ENCODE measurements at places on chromosomes 2 and 18.

DNA sequence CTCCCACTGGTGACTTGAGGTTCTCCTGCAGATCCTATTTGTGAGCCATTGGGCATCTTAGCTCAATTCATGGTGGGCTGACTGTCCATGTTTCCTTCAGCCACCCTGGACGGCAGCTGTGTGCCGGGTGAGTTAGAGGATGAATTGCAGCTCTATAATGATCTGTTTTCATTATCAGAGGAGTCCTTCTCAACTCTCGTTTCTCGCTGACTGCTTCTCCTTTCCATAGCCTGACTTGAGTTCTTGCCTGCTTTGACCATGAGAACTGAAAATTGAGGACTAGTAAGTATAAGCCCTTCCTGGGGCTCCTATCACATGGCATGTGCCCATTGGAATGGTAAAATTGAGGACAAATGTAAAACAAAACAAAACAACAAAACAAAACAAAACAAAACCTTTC, 121.8 kb downstream of the CDC42EP3 start:
- no peak for DNase-seq

DNA sequence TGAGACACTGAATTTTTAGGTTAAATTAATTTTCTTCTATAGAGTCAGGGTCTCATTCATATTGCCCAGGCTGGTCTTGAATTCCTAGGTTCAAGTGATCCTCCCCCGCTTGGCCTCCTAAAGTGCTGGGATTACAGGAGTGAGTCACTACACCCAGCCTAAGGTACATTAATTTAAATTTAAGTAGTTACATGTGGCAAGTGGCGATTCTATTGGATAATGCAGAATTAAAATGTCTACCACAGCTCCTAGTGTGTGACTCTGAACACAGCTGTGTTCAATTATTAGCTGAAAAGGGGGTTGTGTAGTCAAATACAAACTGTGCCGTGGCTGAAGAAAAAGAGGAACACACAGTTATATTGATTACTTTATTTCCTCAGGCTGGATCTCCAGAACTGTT, 2.2 kb upstream of the CAD start:
- no peak for DNase-seq

GRCh38 chr2:160245614-160246155, 45.6 kb upstream of the ITGB6 start:
- no peak for DNase-seq

DNA sequence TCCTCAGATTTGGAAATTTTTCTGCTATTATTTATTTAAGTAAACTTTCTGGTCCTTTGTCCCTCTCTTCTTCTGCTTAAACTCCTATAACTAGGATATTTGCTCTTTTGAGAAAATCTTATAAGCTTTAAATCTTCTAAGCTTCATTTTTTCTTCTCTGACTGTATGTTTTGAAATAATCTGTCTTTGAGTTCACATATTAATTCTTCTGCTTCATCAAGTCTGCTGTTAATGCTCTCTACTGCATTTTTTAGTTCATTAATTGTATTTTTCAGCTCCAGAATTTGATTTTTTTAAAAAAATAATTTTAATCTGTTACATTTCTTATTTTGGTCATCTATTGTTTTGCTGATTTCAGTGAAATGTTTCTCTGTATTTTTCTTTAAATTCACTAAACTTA, 28.9 kb downstream of the ICA1L start:
- DNase-seq: no peak

DNA sequence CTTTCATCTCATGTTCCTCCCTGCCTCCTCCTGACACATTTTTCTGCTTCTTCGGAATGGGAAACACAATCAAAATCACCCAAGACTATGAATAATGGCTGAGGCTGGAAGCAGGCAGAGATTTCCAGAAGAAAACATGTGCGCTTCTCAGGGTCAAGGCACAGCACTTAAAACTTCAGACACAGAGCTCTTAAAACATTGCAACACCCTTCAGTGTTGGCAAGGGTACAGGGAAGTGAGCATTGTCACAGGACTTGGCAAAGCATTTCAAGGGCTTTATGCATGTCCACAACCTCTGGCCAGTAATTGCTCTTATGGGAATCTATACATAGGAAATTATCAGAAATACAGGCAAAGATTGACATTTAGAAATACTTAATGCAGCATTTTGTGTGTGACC, 477.6 kb upstream of the KLHL29 start:
- DNase-seq: no peak

GRCh38 chr2:199910338-199911051, 598 bp upstream of the C2orf69 start:
- no peak for DNase-seq

DNA sequence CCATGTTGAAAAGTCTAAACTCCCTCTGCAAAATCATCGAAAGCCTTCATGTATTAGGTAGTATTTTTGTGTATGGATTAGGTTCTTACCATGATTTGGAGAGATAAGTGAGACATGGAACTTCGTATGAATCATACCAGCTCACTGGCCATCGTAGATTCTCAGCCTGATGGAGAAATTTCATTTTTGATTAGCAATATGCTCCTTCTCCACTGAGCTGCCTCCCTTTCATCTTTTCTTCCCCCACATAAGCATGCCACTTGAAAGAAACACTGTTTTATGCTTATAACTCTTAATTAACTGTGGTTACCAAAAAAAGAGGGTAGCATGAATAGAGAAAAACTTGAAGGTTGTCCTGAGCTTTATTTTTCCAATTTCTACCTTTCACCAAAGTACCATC, 111.9 kb downstream of the NCK2 start:
- DNase-seq: no peak

GRCh38 chr2:42286268-42286946, 74.6 kb downstream of the COX7A2L start:
- DNase-seq: no peak

Data from activated T-cell treated with anti-CD3 and anti-CD28 coated beads, Interleukin-2, amount 50 U/mL, for 72 hours (primary cell).